CD4-positive, alpha-beta T cell (primary cell): ENCODE measurements at places on chromosomes 5 and 9. TPM values are rescaled to one million over a fixed set of nuclear protein-coding genes. Genes with fewer than 3 reads are reported as not detected.

Gene HRH2
- 2.9 TPM for total RNA-seq

Gene SLC36A1
- total RNA-seq, result 2.2 TPM

DNA sequence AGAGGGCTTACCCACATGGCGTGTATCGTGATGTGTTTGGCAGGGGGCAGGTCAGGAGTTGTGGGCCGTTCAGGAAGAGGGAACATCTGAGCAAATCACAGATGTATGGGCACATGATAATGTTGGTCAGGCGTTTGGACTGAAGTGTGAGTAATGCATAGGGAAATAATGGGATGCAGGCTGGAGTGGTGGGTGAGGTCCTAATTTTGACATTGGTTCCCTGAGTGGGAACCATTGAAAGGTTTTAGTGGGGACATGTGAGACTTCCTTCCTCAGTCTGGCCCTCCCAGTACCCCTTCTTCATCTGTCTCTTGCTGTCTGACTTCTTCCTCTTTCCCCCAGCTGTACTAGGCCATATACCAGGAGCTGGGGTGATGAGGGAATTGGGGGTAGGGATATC, 7.6 kb downstream of the OTULIN start:
- peaks cover 16% of the 10 kb centered on the region for H3K36me3 ChIP-seq
- H3K4me1 ChIP-seq, result peaks cover 61% of the 10 kb centered on the region
- H3K27ac ChIP-seq, result peak overlapping the region; percentile 33
- no peaks in the 10 kb centered on the region for H3K27me3 ChIP-seq

Gene PTGR1
- total RNA-seq, result 0.36 TPM

DNA sequence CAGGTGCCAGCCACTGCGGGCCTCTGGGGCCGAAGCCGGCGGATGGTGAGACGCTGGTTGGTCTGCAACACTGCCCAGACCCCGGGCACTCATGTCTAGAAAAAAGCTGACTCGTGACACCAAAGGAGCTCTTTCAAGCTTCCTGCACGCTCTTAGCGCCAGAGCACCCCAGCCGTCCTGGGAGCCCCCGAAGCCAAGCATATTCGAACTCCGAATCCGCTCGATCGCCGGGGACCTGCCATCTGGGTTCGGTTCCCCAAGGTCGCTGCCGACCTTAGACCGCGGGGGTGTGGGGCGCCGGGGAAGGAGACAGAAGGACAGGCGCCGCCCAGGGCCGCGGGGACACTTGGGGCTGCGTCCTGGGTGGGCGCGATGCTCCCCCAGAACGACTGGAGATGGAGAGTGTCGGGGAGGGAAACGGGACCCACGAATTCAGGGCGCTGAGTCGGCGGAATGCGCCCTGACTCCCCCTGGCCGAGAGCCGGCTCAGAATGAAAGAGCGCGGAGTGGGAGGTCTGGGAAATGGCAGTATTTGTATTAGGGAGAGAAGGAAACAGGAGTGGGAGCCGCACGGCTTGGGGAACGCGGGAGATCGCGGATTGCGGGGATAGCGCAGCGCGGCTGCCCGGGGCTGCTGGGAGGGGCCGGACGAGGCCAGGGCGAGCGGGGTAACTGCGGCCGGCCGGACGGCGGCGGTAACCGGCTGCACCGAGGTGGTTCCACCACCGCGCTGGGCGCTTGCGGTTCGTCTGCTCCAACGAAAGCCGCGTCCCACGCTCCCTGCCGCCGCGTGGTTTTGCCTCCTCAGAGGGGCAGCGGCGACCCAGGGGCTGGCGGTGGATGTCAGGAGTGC, 20.1 kb upstream of the MARCHF6 start:
- H3K27me3 ChIP-seq, result peaks cover 29% of the 10 kb centered on the region
- peaks cover 13% of the 10 kb centered on the region for H3K4me1 ChIP-seq
- H3K36me3 ChIP-seq, result no peaks in the 10 kb centered on the region
- H3K27ac ChIP-seq, result no peak overlapping the region
- no peak for DNase-seq
- H3K4me3 ChIP-seq, result peak overlapping the region; percentile 50

- DNase-seq, result no peak
- no peak overlapping the region for H3K27ac ChIP-seq
- no peaks in the 10 kb centered on the region for H3K4me1 ChIP-seq
- H3K27me3 ChIP-seq, result no peaks in the 10 kb centered on the region
Observed at GRCh38 chr9:28899267-28899666, 1326.0 kb upstream of the C9orf72 start.

Gene CDH18
- not detected for total RNA-seq

Gene SYK
- total RNA-seq, result 1.2 TPM

DNA sequence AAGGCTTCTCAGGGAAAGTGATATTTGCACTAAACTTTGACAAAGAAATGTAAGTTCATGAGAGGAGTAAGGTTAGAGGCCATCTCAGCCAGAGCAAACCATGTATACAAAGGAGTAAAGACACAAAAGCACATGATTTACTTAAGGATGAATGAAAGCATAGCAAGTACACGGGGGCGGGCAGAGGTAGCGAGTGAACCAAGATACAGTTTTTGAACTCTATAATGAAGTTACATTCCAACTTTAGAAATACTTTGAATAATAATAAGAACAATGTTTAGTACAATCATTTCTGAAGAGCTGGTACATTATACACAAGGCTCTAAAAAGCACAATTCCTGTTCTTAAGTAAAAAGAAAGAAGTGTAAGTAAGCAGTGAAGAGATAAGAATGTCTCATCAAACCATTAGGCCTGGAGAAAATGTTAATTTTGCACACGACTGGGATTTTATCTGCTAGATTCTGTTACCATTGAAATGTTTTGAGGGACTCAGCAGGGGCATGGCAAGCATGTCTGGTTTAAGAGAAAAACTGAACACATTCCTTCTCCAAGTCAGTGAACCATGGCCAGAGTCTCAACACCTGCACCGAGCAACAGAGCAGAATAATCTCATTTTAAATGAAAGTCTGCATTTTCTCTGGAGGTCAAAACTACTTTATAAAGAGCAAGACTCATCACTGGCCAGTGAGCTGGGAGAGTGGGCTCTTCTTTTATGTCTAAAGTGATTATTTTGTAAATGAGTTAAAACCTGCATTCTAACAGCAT, 147.6 kb upstream of the TRPM3 start:
- H3K36me3 ChIP-seq, result no peaks in the 10 kb centered on the region
- no peak overlapping the region for H3K27ac ChIP-seq
- H3K4me3 ChIP-seq, result no peak overlapping the region
- DNase-seq, result no peak

Gene MYOT
- not detected for total RNA-seq

Gene CORO2A
- 8.5 TPM for total RNA-seq

- H3K36me3 ChIP-seq, result peaks cover 48% of the 10 kb centered on the region
- H3K4me1 ChIP-seq, result peaks cover 33% of the 10 kb centered on the region
- H3K27me3 ChIP-seq, result no peaks in the 10 kb centered on the region
Observed at GRCh38 chr5:176387384-176387925, 943 bp downstream of the NOP16 start.

Gene PLPP7
- 0.22 TPM for total RNA-seq

- H3K4me3 ChIP-seq, result no peak overlapping the region
- no peak overlapping the region for H3K27ac ChIP-seq
- H3K27me3 ChIP-seq, result no peaks in the 10 kb centered on the region
- no peaks in the 10 kb centered on the region for H3K4me1 ChIP-seq
Observed at GRCh38 chr9:89252651-89253267, 58.2 kb upstream of the CKS2 start.

- H3K4me3 ChIP-seq, result no peak overlapping the region
- H3K27ac ChIP-seq, result no peak overlapping the region
- no peak for DNase-seq
- H3K36me3 ChIP-seq, result no peaks in the 10 kb centered on the region
- no peaks in the 10 kb centered on the region for H3K4me1 ChIP-seq
Observed at GRCh38 chr5:92885950-92886349, 695.1 kb downstream of the NR2F1-AS1 start.

Gene FLT4
- 2.3 TPM for total RNA-seq

DNA sequence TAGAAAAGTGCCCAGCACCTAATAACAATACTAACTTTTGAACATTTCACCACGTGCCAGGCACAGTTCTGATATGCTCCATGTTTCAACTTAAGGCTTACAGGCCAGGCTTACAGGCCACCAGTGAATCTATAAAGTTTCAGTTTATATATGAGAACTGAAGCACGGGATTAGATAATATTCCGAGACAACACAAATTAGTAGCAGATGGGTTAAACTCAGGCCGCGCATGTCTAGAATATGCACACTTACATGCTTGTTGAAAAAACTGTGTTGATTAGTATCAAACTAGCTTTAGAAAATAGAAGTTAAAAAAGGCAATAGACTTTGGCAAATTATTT, 587.9 kb downstream of the MTRR start:
- H3K27me3 ChIP-seq, result no peaks in the 10 kb centered on the region
- peak overlapping the region; percentile 65 for H3K4me3 ChIP-seq
- H3K27ac ChIP-seq, result no peak overlapping the region
- H3K4me1 ChIP-seq, result peaks cover 2% of the 10 kb centered on the region
- no peaks in the 10 kb centered on the region for H3K36me3 ChIP-seq

Gene CD74
- 299 TPM for total RNA-seq

DNA sequence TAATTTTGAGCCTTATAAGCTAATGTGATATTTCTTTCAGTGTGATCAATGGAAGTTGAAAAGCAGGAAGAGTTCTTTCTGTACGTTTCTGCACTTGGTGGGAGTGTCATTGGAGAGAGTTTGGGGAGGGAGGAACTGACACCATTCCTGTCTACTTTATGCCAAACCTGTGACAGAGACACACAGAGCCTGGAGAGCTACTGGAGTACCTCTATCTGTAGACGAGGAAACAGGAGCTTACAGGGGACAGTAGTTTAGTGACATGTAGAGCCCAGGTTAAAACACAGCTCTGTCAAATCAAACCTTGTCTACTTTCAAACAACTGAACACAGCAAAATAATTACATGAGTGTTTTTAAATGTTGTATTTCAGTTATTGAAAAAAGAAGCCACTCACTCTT, 103.6 kb downstream of the PDE4D start:
- H3K27ac ChIP-seq, result no peak overlapping the region
- no peak overlapping the region for H3K4me3 ChIP-seq
- no peak for DNase-seq
- no peaks in the 10 kb centered on the region for H3K4me1 ChIP-seq
- H3K27me3 ChIP-seq, result no peaks in the 10 kb centered on the region
- no peaks in the 10 kb centered on the region for H3K36me3 ChIP-seq

- H3K27ac ChIP-seq, result no peak overlapping the region
- peaks cover 18% of the 10 kb centered on the region for H3K4me1 ChIP-seq
- H3K4me3 ChIP-seq, result peak overlapping the region; percentile 40
Observed at GRCh38 chr9:136700959-136701667, 11.3 kb upstream of the DIPK1B start.

Gene ACSL6
- 13.9 TPM for total RNA-seq

DNA sequence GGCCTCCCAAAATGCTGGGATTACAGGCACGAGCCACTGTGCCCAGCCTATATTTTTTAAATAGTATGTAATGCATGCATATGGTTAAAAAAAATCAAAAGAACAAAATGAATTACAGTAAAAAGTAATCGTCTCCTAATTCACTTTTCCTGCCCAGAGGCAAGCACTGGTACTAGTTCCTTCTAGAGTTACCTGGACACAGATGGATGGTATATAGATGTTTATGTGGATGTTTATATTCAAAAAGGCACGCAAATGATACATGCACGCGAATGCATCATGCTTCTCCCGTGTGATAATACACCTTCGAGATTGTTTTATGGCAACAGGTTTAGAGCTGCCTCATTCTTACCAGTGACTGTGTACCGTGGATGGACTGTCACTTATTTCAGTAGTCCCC, 21.4 kb downstream of the ABL1 start:
- H3K4me3 ChIP-seq, result no peak overlapping the region
- H3K27ac ChIP-seq, result no peak overlapping the region
- no peak for DNase-seq
- H3K27me3 ChIP-seq, result no peaks in the 10 kb centered on the region

Gene OGN
- total RNA-seq, result 0.11 TPM

DNA sequence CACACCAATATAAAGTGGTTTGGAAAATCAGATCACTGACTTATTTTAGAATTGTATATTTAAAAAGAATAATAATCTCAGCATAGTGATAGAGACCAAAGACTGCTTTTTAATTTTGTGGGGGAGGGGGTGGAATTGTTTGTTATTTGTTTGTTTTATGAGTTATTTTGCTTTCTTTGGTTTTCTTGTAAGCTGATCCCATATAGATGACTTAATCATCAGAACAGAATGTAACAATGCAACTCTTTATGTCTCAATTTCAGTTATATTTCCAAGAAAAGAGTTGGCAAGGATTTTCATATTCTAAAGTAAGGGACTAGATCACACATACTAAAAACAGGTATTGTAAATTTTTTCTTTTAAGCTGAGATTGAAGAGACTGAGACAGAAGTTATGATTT, 984.9 kb downstream of the TLE4 start:
- no peaks in the 10 kb centered on the region for H3K36me3 ChIP-seq
- no peak overlapping the region for H3K27ac ChIP-seq
- no peaks in the 10 kb centered on the region for H3K4me1 ChIP-seq
- DNase-seq, result no peak
- H3K4me3 ChIP-seq, result no peak overlapping the region
- H3K27me3 ChIP-seq, result no peaks in the 10 kb centered on the region
